ENCODE measurements at places on chromosomes 1 and 21.

DNA sequence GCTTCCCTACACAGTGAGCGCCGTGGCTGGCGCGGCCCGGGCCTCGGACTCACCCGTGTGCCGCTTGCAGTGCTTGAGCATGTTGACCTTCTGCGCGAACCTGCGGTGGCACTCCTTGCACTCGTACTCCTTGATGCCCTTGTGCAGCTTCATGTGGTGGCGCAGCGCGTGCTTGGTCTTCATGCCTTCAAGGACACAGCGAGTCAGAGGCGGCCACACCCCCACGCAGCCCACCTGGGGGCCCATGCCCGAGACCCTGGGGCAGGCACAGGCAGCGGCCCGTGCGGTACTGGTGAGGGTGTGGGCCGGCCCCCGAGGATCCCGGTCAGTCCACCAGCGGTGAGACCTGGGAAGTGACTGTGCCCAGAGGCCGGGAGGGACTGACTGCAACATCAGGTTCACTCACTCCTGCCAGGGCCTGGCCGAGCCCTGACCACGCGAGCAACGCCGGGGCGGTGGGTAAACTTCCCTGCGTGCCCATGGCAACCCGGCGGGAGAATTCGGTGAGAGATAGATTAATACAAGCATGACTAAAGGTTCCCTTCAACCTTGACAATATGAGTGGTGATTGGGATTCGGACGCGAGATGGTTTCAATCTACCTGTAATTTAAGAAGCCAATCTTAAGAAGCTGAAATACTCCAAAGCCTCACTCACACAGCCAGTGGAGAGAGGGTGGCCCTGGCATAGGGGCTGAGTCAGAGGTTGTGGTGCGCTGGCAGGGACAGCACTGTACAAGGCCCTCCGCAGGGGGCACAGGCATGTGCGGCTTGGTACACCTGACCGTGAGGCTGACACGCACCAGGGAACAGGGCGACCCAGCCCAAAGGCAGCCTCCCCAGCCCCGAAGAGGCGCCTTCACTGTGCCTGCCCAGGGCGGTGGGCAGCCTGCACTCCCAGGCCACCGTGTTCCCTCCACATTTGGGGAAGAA is 49.1 kb upstream of the RIPK4 start:
- no peak for DNase-seq

- DNase-seq = no peak
Observed at GRCh38 chr1:41483001-41483850, 1.3 kb downstream of the EDN2 start.

DNA sequence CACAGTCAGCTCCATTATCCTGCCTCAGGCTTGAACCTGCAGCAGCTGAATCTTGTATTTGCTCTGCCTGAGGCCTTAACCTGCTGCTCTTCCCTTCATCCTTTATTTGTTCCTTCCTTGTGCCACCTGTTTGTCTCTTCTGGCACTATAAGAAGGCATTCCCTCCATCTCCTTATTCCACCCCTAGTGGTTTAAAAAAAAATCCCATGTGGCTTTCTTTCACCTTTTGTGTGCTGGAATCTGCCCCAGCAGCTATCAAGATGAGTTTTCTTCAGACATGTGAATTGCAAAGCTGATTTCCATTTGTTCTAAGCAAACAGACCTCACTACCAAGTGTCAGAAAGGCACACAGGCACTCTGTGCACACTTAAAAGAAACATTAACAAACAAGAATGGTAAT is 294.6 kb downstream of the TTLL7 start:
- DNase-seq = no peak

DNA sequence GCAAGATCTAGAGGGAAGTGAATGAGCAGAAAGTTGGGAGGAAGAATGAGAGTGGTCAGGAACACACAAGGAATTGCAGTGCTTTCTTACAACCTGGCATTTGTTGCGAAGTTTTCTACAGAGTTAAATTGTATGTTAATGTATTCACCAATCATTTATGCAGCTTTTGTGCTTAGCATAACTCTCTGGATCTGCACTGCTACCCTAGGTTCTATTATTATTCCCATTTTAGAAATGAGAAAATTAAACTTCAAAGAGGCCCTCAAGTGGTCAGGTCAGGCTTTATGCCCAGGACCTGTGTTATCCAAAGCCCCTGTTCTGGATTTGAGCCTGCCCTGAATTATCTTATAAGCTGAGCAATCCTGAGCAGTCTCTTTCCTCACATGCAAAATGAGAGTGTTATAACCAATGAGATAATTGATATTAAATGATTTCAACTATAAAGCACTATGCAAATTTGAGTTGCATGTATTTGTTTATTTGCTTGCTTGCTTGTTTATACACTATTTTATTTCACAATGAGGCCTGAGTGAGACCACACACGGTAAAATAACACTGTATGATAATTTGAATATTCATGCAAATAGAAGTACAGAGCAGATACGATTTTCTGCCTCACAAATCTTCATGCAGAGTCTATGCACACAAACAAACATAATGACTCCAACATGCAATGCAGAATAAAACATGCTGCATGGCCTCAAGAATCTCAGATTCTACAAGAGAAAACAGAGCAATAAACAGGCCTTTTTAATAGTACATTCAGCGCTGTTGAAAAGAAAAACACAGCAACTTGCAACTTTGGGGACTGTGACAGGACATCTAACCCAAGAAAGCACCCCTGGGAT is 323.0 kb downstream of the PLPP3 start:
- DNase-seq = no peak

- no peak for DNase-seq
Observed at GRCh38 chr1:167542109-167543032, 11.2 kb downstream of the CREG1 start.

DNA sequence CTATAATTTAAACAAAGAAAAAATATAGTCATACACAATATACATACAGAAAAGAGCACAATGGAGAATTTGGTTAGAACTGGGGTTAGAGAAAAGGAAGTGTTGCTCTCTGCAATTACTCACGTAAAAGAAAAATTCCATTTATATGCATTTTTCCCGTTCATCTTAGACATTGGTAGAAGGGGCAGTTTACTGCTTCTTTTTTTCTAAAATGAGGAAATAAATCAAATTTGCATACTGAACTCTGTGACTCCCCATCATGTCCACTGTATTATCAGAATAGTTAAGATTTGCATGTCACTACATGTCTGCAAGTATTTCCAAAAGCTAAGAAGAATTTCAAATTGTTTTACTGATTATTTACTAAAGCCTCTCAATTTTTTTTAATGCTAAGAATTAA is 44.1 kb upstream of the C1orf105 start:
- DNase-seq = no peak

- no peak for DNase-seq
Observed at GRCh38 chr1:8910331-8910730, 31.8 kb upstream of the ENO1 start.

DNA sequence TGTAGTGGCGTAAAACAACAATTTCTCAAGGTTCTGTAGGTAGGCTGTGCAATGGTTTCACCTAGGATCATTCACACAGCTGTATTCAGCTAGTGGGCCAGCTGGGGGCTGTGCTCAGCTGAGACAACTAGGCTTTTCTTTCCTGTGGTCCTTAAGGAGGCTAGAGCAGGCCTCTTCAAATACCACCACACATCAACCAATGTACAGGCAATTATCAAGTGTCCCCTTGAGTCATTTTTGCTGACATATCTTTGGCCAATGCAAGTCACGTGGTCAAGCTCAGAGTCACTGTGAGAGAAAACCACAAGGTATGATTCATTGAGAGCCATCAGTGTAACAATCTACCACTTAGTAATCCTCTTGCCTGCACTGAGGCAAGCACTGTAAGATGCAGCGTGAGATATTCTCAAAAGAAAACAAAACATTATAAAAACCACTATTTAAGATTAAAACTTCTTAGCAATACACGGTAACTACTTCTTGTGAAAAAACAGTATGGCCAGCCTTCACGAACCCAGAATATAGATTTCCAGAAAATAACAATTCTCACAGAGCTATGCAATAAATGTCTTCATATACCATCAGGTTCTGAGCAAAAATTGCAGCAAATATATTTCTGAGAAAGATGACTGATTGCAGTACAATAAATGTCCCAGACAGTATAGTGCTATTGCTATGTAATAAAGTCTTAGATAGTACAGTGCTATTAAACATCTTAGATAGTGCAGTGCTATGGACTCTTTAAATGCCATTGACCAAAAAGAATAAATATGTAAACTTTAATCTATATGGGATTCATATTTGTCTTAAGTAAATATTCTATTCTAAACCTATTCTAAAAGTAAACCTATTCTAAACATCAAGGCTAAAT is 55.3 kb downstream of the NME7 start:
- peak; percentile 30 for DNase-seq

DNA sequence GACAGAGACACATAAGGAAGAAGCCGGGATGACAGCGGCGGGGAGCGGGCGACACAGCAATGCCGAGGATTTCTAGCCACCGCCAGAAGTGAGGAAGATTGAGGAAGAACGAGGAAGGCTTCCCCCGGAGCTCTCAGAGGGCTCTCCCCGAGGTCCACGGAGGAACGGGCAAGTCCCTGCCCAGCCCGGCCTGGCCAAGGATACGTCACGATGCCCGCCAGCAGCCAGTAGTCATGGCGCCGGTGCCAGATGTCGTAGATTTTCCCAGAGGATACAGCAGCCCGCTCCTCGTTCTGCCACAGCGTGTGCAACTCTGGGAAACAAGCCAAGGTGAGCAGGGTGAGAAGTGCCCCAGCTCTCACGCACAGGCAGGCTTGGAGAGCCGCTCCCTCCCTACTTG is 65.9 kb downstream of the KCNAB2 start:
- DNase-seq = no peak

DNA sequence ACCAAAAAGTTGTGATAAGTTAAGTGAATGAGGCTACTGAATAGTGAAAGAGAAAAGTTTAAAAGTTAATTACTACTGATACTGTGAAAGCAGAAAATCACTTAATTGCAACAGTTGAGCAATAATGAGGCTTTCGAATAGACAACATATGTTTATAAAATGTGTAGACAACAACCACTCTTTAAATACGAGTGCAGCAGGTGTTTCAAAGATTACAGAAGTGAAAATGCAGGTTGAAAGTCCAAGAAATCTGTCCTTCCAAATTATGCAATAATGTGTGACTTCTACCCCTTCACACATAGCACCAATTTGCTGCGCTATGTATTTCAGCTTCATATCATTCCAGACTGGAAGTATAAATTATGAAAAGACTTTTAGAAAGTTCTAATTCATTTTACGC is 213.0 kb downstream of the COL24A1 start:
- no peak for DNase-seq

- no peak for DNase-seq
Observed at GRCh38 chr1:211473823-211474222, 18.1 kb downstream of the RD3 start.

GRCh38 chr1:193181985-193182384 is 4.4 kb downstream of the B3GALT2 start:
- DNase-seq = no peak

DNA sequence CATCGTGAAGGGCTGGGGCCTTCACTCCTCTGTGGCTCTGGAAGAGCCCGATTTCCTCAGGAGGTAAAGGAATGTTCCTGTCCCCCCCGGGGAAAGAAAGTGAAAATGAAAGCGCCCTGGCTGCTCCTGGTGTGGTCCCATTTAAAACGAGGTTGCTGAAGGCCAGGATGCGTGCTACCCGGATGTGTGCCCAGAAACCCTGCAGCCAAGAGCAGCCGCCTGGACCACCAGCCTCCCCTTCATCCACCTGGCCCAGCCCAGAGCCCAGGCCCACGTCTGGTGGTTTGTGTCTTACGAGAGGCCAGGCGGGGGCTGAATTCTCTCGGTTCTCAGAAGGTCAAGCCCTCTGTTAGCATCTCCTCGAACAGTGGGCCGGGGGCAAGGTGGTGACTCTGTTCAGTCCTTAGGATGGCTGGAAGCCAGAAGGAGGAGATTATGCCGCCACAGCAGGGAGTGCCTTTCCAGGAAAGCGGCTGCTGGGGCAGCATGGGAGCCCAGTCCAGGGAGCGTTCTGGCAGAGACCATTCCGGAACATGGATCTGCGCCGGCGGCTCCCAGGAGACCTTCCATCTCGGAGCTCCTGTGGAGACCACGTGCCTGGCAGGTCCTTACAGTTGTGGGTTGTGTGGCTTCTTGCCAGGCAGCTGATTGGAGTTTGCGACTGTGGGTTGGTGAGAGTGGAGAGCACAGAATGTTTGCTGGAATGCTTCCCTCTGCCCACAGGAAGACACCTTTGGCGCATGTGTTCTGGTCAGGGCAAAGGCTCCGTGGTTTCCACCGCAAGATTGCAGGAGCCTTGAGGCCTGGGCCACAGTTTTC is 1.4 kb downstream of the GUK1 start:
- no peak for DNase-seq

DNA sequence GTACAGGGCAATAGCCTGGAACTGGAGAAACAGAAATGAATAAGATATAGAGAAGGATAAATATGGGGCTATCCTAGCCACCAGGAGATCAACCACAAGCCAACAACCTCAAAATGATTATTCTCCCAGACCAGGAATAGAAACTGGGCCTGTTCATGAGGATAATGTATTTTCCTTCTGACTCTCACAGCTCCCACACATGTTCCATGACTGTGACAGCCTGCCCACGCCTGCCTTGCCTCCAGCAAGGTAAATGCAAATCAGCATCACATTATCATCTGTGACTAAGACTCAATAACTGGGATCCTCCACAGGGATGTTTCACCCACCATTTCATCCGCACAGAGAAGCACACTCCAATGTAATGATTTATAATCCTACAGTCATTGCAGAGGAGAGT is 3.3 kb downstream of the ENSA start:
- DNase-seq = no peak

DNA sequence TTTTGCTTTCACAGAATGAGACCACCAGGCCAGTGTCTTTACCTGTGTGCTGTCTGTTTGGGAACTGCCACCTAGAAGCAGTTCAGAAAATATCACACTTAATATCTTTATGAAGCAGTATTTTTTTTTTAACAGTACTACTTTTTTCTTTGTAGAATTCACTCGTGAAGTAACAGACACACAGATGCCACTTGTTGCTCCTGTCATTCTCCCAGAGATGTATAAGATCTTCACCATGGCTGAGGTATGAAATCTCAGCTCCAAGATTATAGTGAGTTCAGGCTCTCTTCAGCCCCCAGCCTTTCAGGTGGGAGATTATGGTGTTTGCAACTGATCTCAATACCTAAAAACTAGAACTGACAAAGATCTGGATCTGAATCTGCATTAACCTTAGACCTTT is 23.0 kb downstream of the IPO9 start:
- no peak for DNase-seq
